ENCODE measurements at places on chromosomes 16 and 17.

GRCh38 chr16:20303012-20303411, 24.3 kb downstream of the GP2 start:
- DNase-seq: no peak

DNA sequence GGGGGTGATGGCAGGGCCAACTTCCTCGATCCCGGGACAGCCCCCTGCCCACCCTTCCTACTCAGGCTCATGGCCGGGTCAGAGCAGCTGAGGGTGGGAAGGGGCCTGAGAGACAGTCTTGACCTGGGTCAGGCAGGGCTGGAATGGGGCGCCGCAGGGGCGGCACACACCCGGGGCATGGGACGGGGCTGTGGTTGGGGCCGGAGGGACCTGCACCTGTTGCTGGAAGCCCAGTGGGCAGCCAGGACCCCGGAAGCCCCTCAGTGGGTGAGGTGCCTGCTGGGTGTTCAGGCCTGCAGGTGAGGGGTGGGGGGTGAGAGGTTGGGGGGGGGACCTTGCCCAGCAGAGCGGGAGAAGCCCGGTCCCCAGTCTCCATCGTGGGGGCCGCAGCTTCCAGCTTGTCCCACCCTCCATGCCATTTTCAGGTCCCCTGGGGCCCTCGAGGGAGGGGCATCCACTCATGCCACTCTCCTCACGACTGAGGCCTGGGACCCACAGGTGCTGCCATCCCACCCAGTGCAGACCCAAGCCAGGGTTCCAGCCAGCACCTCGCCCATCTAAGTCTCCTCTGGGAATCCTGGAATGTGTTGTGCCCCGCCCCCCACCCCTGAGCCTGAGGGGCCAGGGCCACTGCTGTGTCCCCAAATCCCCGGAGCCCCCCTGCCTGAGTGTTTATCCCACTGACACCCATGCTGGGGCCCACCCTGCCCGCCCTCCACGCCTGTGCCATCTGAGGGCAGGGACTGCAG, 43.4 kb upstream of the ACSF3 start:
- no peak for DNase-seq

- DNase-seq: no peak
Observed at GRCh38 chr16:67781565-67781921, 24.8 kb downstream of the RANBP10 start.

DNA sequence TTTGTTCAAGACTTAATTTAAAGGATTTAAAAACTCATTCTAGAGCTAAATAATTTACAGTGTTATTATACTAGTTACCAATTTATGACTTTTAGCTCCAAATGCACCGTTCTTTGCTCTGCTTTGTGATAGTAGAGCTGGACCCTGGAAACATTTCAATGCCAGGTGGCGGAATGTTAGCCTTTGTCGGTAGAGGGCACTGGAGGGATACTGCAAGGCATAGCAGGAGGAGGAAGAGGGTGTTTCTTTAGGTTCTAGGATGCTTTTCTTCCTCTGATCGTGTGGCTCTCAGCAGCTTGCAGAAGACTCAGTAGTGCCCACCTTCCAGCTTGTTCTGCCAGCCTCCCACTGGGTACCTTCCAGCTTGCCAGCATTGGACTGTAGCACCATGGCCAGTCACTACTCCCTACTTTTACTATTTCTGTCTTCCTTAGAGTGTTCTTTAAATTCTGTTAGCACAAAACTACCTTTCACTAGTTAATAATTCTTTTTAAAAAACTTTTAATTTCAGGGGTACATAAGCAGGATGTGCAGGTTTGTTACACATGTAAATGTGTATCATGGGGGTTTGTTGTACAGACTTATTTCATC, 325.3 kb downstream of the UTP18 start:
- no peak for DNase-seq

DNA sequence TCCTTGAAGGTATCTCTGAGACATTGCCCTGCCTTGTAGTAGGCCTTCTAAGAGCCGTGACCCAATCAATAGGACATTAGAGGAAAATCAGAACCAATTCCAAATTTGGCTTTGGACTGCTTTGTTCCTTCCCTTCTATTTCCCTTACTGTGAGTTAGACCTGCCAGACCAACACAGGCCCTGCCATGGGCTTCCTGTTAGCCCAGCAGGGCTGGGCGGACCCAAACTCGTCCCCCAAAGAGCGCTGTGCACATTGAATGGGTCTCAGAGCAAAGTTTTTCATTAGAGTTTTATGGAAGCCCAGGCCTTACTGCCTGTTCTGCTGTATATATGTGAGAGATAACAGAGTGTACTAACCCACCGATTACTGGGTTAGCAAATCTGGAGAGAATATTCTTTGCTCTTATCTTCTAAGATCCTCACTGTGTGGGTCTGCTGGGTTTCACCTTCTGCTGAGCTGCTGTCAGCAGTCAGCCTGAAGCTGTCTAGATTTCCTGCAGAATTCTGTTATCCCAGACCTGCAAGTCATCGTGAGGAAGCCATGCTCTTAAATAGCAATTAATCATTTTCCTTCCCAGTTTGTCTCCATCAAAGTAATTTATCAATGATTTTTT, 5.7 kb downstream of the ARHGAP44 start:
- DNase-seq: no peak

DNA sequence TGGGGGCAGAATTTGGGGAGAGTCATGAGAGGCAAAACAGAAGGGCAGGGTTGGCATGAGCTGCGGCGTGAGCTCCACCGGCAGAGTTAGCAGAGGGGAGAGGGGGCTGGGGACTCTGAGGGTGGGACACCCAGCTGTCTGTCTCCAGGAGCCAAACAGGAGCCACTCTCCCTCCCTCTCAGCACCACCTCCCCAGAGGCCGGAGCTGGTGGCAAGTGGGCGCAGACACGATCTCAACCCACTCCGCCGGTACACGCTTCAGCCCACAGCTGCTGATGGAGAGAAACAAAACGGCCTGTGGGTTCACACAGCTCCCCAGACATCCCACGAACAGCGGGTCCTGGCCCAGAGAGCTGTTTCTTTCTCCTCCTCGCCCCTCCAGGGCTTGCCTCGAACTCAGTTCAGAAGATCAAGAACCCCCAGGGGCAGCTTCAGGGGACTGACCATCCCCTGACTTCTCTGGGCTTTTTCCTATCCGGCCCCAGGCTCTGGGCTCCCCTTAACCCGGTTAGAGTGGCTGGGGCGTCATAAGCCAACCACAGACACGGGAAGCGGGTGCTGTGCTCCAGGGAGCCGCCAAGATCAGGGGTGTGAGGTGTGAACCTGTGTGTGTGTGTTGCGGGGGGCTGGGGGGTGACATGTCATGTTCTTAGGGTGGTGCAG, 7.6 kb downstream of the RHBDF2 start:
- DNase-seq: no peak

- DNase-seq: no peak
Observed at GRCh38 chr17:22512506-22512905, 820.2 kb downstream of the KCNJ18 start.

DNA sequence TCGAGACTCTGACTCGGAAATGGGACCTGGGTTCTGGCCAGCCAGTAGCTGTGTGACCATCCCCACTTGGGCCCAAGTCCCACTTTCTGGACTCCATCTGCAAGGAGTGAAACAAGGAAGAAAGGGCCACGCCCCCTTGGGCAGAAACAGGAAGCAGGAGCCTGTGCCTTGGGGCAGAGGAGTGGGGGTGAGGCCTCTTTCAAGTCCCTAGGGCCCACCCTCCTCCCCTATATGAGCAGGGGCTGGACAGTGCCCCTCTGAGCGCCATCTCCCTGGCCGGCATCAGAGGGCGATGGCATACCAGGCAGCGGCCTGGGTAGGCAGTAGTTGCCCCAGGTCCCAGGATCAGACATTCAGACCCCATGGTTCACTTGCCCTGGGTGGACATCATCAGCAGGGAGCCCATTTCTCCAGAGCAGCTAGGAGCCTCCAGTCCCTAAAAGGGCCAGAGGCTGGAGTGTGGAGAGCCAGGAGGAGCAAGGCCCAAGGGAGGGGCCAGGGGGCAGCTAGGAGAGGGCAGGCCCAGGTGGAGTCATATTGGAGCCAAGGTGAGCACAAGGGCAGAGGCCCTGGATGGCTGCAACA, 7.1 kb downstream of the BCAR1 start:
- DNase-seq: no peak

- DNase-seq: no peak
Observed at GRCh38 chr17:8120520-8121406, 2.4 kb upstream of the ALOXE3 start.

DNA sequence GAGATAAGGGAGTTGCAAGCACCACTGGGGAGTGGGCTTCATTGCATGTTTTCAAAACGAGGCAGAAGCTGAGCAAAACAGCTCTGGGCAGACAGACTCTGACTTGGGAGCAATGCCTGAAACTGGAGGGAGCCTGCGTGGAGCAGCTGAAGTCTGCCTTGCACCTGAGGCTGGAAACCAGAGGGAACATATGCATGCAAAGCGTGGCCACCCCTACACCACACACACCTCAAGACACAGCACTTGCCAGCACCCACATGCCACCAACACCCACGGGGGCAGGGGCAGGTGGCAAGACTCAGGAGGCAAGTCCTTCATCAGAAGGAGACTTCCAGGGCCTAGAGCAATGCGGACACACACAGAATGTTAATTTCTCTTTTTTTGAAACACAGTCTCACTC, 45.8 kb downstream of the COTL1 start:
- no peak for DNase-seq

GRCh38 chr17:49986396-49987289, 8.4 kb downstream of the DLX3 start:
- no peak for DNase-seq

DNA sequence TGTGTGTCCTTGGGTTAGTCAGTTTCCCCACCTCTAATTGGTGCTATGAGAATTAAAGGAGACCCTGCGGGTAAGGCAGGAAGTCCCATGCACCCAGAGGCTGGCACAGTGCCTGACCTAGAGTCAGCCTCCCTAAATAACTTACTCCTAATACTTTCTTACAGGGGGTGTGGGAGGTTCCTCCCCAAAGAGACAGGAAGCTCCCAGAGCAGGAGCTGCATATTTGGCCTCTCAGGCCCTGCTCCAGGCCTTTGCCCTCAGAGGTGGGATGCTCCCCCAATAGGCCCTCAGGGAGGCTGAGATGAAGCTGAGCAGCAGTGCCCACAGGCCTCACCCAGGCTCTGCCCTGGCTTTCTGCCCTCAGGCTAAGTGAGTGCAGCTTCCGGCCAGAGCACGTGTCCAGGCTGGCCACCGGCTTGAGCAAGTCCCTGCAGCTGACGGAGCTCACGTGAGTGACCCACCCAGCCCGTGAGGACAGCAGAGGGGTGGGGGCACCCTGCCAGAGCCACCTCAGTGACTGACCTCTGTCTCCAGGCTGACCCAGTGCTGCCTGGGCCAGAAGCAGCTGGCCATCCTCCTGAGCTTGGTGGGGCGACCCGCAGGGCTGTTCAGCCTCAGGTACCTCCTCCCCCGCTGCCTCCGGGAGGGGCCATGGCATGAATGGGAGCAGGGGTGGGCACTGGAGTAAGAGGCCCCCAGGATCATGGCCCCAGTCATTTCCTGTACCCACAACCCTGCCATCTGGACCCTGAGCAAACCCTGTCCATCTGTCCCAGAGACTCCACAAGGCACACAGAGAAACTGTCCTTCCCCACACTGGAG, 31.1 kb upstream of the CPNE2 start:
- no peak for DNase-seq

DNA sequence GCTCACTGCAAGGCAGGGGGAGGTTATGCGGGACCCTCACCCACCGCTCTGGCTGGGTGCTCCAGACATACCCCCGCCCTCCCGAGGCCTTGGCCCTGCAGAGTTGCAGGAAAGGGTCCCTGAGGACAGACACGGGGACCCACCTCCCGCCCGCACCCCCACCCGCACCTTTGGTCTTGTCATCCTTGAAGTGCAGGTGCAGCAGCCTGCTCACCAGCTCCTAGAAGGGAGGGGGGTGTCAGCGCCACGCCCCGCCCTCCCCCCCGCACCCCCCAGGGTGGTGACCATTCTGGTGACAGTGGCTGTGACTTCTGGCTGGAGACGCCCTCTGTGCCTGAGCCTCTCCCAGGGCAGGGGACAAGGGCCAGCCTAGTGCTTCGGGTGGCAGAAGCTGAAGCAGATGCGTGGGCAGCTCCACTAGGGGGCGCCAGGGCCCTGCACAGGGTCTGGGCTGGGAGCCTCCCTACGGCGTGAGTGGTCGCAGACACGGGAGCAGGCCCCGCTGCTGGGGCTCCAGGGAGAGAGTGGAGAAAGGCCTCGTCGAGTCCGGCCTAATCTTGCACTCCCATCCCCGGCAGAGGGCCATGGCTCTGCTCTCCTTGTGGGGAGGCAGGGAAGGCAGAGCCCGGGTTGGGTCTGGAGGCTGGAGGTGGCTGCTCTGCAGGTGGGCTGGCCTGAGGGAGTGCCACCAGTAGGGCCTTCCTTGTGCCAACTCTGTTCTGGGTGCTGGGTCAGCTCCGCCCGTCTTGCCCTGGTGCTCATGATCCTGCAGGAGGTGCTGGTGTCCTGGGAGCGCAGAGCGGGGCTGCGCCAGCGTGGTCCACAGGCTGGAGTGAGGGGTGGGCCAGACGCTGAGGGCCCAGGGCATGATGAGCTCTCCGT, 2.7 kb downstream of the CENPX start:
- DNase-seq: no peak

DNA sequence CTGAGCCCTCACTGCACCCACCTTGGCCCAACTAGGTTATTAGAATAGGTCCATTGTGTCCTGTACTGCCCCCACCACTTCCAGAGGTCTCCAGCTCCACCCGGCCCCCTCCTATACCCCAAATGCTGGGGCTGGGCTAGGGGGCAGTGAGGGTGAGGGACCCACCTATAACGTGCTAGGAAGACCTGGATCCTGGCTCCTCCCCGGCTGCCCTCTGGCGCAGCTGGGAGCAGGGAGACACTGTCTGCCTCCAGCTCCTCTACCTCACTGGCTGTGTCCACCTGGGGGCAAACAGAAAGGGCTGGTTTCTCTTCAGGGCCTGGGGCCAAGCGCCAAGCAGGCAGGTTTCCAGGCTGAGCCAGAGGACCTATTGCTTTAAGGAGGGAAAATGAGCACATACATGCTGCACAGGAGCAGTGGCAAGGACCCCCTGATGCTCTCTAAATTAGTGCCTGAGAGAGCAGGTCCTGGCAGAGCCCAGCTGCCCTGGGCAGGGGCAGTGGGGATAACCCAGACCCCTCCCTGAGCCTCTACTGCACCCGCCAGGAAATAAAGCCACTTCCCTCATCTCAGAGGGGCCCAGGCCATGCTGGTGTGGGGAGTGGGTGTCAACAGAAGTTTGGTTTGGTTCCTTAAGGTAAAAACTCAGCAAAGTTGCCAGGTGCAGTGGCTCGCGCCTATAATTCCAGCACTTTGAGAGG, 12.2 kb downstream of the TSPOAP1 start:
- no peak for DNase-seq

- DNase-seq: no peak
Observed at GRCh38 chr17:33164169-33164881, 128.8 kb downstream of the ASIC2 start.

DNA sequence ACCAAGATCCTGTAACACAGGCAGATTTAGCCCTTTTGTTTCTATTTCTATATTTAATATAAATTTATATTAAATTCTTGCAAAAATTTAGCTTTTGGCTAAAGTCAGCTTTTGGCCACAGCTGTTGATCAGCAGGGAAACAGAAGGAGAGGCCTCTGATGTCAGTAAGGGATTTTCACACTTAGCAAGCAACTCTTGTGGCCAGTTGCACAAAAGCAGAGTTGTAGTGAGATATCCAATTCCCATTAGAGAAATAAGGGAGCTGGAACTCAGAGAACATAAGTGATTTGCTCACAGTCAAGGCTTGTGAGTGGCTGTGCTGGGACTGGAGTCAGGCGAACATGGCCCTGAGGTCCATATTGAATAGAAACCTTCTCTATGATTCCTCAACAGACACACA, 16.7 kb upstream of the HEATR6 start:
- no peak for DNase-seq

All from NCI-H2107 (cell line).